Stimulated activated CD4-positive, alpha-beta T cell treated with anti-CD3 and anti-CD28 coated beads, Interleukin-2, amount 100 ng/mL, for 4 hours (primary cell): ENCODE measurements at places on chromosomes 4 and X.

DNA sequence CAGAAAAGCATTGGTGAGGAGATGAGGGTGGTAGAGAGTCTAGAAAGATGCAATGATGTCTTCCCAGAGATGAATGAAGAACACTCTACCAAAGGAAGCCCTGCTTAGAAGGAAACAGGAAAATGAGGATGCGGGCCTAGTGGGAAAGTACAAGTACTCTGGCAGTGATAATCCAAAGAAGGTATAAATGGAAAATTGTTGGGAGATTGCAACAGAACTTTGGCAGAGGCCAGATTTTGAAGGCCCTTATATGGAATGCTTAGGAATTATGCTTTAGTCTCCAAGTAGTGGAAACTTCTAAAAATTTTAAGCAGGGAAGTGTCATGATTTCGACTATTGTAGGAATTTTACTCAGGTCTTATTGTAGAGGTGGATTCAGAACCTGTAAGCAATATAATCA lies 11.0 kb downstream of the ARSJ start:
- DNase-seq, result no peak

DNA sequence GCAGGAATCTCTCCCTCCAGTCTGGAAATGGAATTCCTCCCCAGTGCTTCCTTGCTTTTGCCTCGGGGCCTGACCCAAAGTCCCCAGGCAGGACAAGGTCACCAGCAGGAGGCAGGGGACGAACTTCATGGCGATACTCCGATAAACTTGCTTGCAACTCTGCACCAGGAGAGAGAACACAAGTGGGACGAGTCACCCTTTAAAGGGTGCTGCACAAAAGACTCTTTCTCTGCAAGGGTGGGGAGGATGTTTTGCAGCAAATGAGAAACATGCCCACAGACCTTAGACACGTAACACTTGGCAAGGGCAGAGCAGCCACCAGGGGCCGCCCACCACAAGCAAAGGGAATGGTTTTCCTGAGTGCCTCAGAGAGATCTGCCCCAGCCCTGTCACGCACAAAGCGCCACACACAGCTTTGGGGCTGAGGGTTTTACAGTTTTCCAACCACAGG lies at the start of gene FGFBP2:
Gene FGFBP2 (minus strand): TSS at position 175 of the 451 bp plus-strand sequence. CDS start 46 bp downstream, at position 129.
- DNase-seq, result peak; percentile 11

DNA sequence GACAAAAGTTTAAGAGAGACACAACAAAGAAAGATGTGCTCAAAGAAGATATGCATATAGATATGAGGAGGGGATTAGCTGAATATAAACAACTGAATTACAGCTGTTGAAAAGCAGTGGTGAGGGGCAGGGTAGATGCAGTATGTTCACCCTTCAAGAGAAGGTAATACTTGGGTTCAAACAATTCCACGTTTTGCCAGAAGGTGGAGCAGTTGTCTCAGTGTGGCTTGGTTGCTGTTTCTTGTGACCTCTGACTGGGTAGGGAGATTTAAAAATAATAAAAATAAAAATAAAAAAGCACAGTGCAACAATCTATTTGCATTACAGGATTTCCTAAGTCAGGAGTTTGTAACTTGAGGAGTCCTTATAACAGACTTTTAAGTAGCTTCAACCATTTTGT lies 23.3 kb downstream of the PHOX2B start:
- DNase-seq, result no peak

- DNase-seq, result no peak
Measured at GRCh38 chr4:79201971-79202370, 123.9 kb downstream of the NAA11 start.

GRCh38 chrX:7109838-7110793 lies 37.4 kb upstream of the STS start:
- no peak for DNase-seq

- no peak for DNase-seq
Measured at GRCh38 chrX:16683007-16683664, 29.3 kb downstream of the CTPS2 start.

- no peak for DNase-seq
Measured at GRCh38 chr4:55175779-55176231, 50.4 kb upstream of the KDR start.

GRCh38 chrX:13092455-13092941 lies 48.1 kb upstream of the FAM9C start:
- DNase-seq, result peak; percentile 68

GRCh38 chrX:65686236-65686635 lies 18.8 kb downstream of the MSN start:
- no peak for DNase-seq

GRCh38 chr4:17066972-17067371 lies 168.5 kb upstream of the LDB2 start:
- DNase-seq, result no peak

- DNase-seq, result no peak
Measured at GRCh38 chr4:74339501-74339900, 25.4 kb upstream of the EREG start.
